ENCODE measurements at places on chromosomes 13 and 19. TPM values are rescaled to one million over a fixed set of nuclear protein-coding genes. Genes with fewer than 3 reads are reported as not detected.

DNA sequence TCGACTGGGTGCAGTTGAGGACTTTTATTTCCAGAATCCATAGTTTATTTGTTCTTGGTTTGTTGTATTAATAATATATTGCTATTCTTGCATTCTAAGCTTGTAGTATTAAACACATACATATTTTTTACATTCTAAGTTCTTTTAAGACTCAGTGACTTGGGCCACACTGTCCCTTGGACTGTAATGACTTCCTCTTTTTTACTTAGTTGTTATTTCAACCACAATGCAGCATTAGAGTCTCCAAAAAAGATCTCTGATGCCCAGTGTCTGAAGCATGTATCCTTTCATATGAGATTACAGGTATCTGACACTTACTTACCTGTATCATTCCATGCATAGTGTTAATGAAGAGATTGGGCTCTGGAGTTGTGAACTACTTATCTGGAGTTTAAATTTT is 864.9 kb upstream of the PCDH20 start:
- no peak for DNase-seq

DNA sequence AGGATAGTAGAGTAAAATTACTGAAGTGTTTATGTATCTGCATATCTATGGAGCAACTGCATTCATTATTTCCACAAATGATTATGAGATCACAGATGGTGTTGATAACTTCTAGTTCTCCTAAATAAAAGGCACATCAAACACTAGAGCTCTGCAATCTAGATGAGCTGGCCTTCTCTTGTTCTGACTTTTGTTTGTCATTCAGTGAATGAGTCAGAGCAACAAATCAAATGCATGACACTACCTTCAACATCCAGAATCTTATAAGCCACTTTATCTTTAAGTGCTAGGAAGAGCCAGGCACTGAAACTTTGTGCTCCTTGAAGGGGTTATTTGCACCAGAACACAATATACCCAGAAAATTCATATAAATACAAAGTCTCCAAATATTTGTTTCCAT is 456.0 kb downstream of the PCDH17 start:
- DNase-seq = no peak

DNA sequence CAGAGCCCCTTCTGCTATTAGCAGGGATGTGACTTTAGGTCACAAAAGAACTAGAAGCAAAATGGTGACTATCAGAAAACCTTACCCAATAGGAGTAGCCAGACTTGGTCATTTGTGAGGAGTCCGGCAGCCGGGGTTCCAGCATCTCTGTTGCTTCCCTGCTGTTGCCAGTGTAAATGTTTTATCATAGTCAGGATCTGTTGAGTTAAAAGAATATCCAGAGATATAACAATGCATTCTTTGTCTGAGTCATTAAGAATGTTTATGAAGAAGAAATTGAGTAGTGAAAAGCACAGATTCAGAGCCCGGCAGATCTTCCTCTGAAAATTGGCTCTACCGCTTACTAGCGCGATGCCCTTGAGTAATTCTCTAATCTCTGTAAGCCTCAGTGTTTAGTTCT is 84.2 kb downstream of the COL4A2 start:
- DNase-seq = no peak

DNA sequence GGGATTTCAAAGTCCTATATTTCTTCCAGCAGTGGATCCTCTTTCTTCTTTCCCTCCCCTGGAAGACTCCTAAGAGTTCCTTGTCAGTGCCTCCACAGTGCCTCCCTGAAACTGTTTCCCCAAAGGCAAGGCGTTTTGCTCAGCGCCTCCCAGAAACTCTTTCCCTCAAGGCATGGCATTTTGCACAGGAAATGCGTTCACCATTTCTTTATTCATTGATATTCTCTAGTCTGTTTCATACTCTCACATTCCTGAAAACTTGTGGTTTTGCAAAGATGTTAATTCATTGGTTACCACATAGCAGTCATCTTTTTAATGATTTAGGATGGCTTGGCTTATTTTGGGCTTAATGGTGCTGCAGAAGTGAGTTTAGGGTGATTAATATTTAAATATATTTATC is 177.3 kb upstream of the SLC10A2 start:
- DNase-seq = no peak

- no peak for DNase-seq
These were observed 156.3 kb upstream of the FNDC3A start for GRCh38 chr13:48819376-48819775.

- DNase-seq = no peak
These were observed 488.4 kb downstream of the KLF5 start for GRCh38 chr13:73547239-73547638.

- DNase-seq = no peak
These were observed 244.2 kb upstream of the ZNF507 start for GRCh38 chr19:32101206-32101605.

GRCh38 chr13:86840250-86841191 is 830.6 kb upstream of the SLITRK5 start:
- no peak for DNase-seq

GRCh38 chr19:54473071-54473891 is at the start of gene CDC42EP5:
TSS of gene CDC42EP5 (minus strand) at chr19:54473296. CDS start at chr19:54465547, 7,749 bp downstream.
- DNase-seq = no peak

DNA sequence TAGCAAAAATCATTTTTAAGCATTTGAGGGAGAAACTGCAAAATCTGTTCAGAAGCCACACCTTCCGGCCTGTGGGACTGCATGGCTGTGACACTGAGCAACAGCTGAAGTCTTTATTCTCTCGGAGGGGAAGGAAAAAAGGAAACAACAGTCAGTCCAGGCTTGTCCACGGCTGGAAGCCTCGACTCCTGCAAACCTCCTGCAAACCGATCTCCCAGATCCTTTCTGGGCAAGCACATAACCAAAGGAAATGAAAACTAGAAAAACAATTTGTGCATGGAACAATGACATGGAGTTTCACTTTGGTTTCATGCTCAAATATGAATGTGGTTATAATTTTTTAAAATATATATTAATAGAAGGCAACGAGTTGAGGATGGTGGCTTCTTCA is 1.0 kb downstream of the COL4A1 start:
- no peak for DNase-seq

DNA sequence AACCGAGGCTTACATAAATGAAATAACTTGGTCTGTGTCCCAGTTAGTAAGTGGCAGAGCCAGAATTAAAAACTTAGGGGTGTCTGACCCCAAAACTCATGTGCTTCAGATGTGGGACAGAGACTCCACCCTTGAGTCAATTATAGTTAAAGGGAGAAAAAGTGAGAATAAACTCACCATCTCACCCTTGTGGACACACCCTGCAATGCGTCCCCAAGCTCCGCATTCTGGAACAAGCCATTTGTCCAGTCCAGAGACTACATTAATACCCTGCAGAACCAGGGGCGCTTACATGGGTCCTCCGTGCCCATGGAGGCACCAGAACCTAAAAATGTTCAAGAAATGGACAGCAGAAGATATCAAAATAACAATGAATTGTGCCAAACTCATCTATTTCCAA is 207.0 kb upstream of the ZNF507 start:
- peak; percentile 24 for DNase-seq

Gene ZNF628
- total RNA-seq = 14.0 TPM

Gene CACNA1A
- 35.5 TPM for total RNA-seq

Gene MARCHF2
- total RNA-seq = 27.5 TPM

Gene FXYD1
- 13.4 TPM for total RNA-seq

Gene ZNF729
- not detected for total RNA-seq
